ENCODE measurements at places on chromosomes 5 and 9.

DNA sequence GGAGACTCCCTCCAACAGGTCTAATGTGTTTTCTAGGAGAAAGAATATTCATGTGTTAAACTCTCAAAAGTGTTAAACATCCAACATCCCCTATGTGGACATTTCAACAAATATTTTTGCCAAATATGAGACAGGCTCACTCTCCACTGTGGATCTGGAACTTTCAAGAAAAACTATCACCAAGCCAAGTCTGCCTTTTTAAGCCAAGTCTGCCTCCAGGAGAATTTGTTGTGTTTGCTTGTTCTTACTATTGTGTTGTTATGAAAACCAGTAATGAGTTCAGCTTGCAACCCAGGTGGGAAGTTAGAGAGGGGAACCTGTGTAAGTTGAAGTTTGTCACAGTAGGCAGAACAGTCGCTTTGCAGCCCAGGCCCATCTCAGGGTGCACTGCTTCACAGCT is 228.1 kb downstream of the NFIB start:
- no peak for DNase-seq

- no peak for DNase-seq
Measured at GRCh38 chr5:116382032-116382873, 192.4 kb downstream of the SEMA6A start.

DNA sequence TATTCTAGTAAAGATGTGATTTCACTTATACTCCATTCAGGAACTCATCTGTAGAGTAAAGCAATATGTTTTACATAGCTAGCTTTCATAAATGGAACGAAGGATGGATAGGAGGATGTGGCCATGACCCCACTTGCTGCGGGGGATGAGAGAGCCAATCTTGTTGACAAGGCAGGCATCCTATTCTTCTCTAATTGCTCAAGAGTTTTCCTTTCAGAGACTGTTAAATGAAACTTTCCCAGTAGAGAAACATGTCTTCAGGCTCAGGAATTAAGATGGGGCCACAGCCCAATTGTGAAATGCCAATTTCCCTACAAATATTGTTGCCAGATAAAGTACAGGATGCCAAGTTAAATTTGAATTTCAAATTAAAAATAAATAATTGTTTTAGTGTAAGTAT is 196.2 kb upstream of the TUT7 start:
- no peak for DNase-seq

GRCh38 chr5:378301-378891 is 56.9 kb downstream of the AHRR start:
- no peak for DNase-seq

GRCh38 chr9:6147846-6148245 is 67.8 kb upstream of the IL33 start:
- no peak for DNase-seq

GRCh38 chr5:138946241-138946623 is 71.1 kb upstream of the LRRTM2 start:
- DNase-seq = no peak

- DNase-seq = no peak
Measured at GRCh38 chr9:78971540-78971939, 600.2 kb upstream of the TLE4 start.

- DNase-seq = no peak
Measured at GRCh38 chr9:111455638-111456037, 28.5 kb downstream of the ECPAS start.

GRCh38 chr9:34557426-34558321 is 31.9 kb downstream of the CNTFR start:
- no peak for DNase-seq

DNA sequence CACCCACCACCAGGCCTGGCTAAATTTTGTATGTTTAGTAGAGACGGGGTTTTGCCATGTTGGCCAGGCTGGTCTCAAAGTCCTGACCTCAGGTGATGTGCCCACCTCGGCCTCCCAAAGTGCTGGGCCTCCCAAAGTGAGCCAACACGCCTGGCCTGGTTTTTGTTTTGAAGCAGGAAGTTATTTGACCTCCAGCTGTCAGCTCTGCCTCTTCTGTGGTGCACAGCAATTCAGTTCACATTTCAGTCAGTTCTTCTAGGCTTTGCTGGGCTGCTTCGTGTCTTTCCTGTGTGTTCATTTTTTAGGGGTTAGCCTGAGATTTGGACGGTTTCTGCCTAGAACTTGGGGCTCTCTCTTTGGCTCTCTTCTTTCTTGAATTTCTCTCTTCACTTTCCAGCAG is 8.9 kb downstream of the LCN1 start:
- DNase-seq = no peak

DNA sequence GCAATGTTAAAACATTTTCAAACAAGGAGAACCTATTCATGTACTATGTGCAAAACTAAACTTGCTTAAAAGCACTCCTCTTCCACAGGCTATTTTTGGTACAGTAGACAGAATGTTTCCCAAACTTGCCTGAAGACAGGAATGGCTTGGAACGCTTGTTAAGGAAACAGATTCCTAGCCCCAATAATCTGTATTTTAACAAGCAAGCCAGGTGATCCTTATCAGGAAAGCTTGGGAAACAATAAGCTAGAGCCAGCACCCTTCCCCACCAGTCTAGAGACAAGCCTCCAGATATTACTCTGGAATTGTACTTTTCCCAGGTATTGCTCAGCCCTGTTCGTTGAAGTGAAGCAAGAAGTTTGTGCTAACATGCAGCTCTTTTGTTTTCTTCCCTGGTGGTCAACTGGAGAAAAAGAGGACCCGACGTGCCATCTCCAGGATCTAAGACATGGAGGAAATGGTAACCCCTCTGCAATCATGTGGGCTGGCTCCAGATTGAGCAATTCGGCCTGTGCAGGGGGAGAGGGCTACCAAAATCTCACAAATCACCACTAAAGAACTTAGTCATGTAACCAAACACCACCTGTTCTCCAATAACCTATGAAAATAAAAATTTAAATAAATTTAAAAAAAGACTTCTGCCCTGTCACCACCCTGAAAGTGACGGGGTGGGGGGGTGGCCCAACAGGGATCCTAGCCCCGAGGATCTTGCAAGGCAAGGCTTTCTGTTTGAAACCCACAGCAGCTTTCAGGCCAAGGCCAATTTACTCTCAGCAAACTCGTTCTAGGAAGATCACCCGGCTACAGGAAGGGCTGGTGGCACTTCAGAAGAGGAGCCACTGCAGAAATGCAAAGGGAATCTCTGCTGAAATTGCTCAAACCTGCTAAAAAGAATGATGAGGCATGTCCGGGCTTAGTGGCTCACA is 48.6 kb downstream of the SHB start:
- no peak for DNase-seq

DNA sequence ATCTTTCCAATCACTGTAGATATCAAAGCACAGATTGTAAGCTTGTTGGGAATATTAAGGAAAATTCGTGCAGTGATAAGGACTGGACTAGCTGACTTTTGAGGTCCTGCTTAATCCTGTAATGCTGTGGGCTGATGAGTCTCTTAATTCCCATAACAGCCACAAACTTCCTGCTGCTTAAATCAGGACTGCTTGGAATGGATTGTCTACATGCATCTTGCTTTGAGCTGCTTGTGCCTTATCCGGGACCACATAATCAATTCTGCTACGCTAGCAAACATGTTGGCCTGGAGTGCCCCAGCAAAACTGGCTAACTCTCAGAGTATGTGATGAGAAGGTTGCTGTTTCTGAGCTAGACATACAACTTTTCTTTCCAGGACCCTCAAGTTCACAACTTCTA is 79.6 kb downstream of the SNCAIP start:
- DNase-seq = no peak

Data from cortex of kidney (tissue), 1 donor.